ENCODE measurements at places on chromosomes 13 and 19. TPM values are rescaled to one million over a fixed set of nuclear protein-coding genes. Genes with fewer than 3 reads are reported as not detected.

MAN2B1 gene
- total RNA-seq, result 50.7 TPM

ELL gene
- total RNA-seq, result 10.0 TPM

CEACAM6 gene
- total RNA-seq, result not detected

OR10H1 gene
- not detected for total RNA-seq

F10 gene
- 1.3 TPM for total RNA-seq

B3GNT8 gene
- total RNA-seq, result not detected

C19orf67 gene
- not detected for total RNA-seq

MAG gene
- not detected for total RNA-seq

ADGRE3 gene
- total RNA-seq, result not detected

FAM216B gene
- total RNA-seq, result not detected

GRCh38 chr13:80679423-80679822 lies 338.5 kb upstream of the SPRY2 start:
- DNase-seq, result no peak

GRCh38 chr13:32234914-32235313 lies 80.2 kb downstream of the ZAR1L start:
- DNase-seq, result peak; percentile 72

- no peak for DNase-seq
These were observed 226.5 kb downstream of the MYO16 start for GRCh38 chr13:108855737-108856387.

DNA sequence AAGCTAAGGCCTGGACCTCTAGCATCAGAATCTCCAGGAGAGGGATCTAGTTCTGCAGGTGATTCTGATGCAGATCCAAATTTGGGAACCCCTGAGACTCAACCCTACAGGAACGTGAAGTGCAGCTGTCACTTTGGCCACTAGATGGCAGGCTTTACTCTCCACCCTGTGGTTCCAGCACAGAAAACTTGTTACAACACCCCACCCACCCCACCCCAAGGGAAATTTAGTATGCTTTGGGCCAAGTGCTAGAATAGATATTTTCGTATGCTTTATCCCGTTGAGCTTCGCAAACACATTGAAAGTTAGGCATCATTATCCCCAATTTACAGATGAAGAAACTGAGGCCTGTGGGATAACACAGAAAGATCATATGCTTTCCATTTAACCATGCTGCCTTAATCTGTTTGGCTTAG lies 232.0 kb downstream of the B3GLCT start:
- peak; percentile 52 for DNase-seq

DNA sequence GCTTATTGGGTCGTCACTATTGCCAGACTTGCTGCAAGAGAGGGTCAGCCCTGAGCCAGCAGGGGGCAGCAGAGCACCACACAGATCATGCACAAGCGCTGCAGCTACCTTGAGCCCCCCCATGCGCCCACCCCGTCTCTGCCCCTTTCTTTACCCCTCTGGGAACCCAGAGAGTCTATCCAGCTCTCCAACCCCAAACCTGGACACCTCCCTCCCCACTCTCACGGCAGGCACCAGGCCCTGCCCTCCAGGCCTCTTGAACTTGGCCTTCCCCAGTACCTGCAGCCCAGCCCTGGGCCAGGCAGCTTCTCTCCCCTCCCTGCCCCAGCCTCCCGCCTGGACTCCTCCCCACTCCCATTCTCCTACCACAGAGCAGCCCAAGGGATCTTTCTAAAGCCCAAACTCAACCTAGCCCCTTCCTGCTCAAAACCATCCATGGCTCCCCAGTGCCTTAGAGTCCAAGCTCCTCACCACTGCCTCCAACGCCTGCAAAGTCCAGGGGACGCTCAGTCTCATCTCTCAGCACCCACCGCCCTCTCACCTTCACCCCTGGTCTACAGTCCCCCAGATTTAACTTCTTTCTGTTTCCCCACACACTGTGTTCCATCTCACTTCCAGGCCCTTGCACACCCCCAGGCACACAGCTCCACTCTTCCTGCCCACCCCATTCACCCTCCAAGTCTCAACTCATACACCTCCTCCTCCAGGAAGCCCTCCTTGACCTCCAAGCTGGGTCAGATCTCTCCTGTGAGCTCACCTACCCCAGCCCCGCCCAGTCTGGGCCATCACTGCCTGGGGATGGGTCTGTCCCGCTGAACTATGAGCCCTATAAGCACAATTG lies 9.4 kb upstream of the CEACAM16 start:
- DNase-seq, result peak; percentile 68

DNA sequence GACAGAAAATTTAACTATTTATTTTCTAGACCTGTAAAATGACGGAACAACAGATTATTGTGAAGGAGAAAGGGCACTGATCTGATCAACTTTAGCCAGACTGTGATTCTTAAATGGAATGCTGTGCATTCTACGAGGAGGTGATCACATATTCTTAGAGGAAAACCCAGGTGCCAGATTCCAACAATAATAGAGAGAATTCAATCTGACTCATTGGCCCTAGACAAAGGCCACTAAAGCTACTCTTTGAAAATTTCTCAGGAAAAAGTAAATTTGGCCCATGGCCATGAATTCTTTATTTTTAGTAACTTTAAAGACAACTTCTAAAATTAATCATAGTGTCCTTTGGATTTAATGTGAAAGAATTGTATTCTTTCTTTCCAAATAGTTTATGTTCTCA lies 58.6 kb upstream of the POSTN start:
- DNase-seq, result peak; percentile 22

- no peak for DNase-seq
These were observed 46.5 kb downstream of the SPTBN4 start for GRCh38 chr19:40513345-40513678.

DNA sequence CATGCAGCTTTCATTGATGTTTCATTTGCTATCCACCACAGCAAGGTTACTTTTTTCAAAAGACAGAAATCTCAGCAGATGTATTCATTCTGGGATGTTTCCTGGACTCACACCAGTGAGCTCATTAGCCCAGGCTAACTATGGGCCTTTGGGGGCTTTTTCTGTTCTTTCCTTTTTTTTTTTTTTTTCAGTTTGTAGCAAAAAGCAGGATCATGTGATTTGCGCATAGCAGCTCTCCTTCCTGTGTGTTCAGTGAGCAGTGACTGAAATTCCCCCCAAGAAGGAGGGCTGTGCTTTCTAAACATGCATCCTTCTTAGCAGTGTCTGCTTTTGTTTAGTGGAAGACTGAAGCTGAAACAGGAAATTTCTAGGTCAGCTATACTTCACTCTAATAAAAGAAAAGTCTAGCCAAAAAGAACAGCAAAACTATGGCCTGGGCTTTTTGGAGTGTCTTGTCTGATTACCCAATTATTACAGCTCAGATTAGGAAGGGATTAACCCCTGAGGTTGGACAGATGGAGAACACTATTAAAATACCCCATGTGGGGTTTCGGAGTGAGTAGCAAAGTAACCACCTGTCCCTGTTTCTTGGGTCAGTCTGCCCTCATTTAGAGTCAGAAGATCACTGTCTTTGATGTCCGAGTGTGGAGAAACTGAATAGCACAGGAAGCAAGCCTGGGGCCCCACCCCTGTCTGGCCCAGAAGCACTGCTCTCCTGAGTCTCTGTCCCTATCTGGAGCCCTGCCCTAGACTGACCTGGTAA lies 8.9 kb upstream of the AMER2 start:
- no peak for DNase-seq

GRCh38 chr13:72258340-72258981 lies 391.5 kb upstream of the DACH1 start:
- no peak for DNase-seq

- no peak for DNase-seq
These were observed 14.8 kb downstream of the FPR3 start for GRCh38 chr19:51809787-51810186.

DNA sequence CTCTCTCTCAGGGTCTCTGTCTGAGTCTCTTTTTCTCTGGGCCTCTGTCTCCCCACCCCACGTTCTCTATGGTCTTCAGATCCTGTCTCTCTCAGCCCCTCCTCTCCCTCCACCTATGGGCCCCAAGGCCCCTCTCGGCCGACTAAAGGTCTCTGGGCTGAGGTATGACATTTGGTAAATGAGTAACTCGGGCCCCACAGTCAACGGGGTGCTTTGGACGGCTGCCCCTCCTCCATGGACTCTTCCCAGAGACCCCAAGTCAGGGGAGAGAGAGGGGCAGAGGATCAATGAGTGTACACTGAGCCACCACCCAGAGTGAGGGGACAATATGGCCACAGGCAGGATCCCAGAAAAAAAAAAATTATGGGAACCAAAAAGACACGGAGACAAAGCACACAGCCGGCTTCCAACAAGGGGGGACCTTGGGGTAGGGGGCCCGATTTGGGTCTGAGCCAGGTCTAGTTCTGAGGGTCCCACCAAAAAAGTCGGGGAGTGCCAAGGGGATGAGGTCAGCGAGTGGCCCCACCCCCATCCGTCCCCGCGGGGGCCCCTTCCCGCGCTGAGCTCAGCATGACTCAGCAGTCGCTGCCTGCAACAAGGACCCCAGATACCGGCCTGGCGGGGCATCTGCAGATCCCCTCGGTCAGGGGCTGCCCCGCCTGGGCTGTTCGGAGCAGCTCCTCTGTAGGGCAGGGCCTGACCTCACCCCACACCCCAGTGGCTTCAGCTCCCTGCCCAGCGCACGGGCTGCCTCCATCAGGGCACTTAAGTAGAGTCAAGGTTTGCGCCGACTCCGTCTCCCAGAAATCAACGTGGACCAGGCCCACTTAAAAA lies 1.5 kb upstream of the FTL start:
- peak; percentile 70 for DNase-seq

DNA sequence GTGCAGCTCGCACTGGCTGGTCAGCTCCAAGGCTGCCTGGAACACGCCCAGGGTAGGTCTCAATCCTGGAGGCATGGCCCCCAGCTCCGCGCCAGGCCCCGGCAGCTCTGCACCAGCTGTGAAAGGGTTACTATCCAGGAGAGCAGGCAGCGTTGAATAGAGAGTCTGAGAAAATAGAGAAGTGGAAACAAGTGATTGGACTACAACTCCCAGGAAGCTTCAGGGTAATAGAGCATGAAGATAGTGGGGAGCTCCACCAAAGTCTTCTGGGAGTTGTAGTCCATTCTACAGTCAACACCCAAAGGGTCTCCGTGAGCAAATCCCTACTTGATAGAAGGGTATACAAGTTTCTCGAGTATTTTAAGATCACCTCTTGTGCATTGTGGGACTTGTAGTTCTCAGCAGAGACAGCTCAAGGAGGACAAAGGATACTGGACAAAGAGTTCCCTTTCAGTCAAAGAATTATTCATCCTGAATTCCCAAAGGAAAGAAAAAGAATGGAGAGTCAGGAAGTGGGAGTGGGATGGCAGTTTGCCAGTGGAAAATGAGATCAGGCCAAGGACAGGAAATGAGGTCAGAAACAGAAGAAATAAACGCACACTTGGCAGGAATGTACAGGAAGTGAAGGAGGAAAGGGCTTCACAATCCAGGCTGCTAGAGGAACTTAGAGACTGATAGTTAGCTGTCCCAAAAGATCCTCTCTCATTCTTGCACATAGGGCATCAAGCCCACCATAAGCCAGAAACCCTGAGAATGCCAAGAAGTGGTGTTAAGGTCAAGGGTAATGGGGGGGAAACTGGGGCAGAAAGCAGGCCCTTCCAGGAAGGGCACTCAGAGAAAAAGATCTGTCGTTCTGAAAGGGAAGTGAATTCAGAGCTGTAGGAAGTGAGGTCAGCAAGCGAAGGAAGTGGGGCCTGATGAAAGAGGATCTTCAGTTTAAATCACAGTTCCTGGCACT lies 5.5 kb upstream of the MAMSTR start:
- peak; percentile 74 for DNase-seq

DNA sequence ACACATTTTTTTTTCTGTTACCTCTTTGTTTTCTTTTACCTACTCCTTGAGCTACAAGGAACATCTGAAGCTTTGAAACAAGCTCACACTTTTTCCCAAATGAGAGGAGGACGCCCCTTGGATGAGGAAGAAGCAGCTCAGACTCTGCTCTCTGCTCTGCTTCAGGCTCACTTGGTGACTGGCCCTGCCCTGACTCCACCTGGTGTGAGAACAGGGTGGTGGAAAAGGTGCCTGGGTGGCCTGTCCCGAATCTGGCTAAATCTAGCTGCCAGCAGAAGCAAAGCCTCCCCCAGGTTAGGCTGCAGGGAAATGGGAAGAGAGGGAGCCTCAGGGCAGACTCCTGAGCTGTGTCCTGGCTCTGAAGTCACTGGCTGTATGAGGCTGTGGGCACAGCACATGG lies 68.0 kb upstream of the CEACAM8 start:
- DNase-seq, result no peak

DNA sequence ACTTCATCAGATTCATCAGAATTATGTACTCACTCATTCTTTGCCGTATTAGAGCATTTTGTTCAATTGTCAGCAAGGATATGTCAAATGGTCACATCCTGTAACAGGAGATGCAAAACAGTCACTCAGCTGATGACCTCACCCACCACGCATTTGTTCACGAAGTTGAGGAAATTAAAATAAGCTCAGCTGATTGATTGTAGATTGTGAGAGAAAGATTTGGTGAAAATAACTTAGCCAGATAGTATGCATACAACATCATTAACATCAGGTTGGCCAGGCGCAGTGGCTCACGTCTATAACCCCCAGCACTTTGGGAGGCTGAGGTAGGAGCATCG lies 22.6 kb upstream of the CDC16 start:
- peak; percentile 6 for DNase-seq

DNA sequence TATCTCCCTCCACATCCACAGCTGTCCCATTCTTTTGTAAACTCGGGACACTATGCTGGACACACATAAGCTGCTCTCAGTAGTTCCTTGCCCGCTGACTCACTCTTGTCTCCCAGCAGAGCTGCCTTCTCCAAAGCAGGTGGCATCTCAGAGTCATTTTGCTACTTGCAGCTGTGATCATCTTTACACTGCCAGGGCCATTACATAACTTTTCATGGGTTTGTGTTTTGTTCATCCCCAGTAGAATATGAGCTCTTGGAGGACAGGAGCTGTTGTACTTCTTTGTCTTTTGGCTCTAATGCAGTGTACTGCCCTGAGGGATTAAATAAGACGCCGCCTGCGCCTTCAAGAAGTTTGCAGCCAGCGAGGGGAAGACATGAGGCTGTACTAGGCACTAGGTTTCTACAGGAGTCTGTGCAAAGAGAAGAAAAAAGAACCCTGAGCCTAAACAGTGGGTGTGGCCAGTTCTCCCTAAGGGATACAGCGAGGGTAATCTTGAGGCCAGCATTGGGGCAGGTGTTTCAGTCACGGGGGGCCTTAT lies 40.8 kb upstream of the GPR183 start:
- DNase-seq, result peak; percentile 92

- DNase-seq, result peak; percentile 52
These were observed 1.2 kb downstream of the ZFP36 start for GRCh38 chr19:39407660-39408391.

- DNase-seq, result no peak
These were observed 274.1 kb upstream of the HTR2A start for GRCh38 chr13:47170971-47171370.

GRCh38 chr19:30214651-30215051 lies 157.5 kb upstream of the ZNF536 start:
- DNase-seq, result no peak

- DNase-seq, result peak; percentile 88
These were observed 24.2 kb downstream of the PPP1R37 start for GRCh38 chr19:45117167-45117594.

DNA sequence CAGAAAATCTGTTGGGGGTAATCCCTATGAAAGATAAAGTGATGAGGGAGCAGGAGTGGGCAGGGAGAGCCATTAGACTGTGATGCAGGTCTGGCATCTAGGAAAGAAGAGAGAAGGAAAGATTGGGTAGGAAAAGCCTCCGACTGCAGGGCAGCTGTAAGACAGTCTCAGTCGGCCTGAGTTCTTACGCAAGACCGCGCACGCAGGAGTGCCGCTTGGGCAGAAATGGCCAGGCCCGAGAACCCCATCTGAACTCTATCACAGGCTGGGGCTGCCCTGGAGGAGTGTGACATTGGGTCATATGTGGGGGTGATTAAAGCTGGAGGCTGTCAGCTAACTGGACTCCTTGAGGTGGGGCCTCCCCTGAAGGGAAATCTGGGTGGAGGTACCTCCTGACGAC lies 13.9 kb upstream of the FBXL3 start:
- no peak for DNase-seq

- peak; percentile 68 for DNase-seq
These were observed 5.3 kb downstream of the PRR36 start for GRCh38 chr19:7868671-7869452.
